GM12864 (cell line): ENCODE measurements at places on chromosomes 12 and 14.

DNA sequence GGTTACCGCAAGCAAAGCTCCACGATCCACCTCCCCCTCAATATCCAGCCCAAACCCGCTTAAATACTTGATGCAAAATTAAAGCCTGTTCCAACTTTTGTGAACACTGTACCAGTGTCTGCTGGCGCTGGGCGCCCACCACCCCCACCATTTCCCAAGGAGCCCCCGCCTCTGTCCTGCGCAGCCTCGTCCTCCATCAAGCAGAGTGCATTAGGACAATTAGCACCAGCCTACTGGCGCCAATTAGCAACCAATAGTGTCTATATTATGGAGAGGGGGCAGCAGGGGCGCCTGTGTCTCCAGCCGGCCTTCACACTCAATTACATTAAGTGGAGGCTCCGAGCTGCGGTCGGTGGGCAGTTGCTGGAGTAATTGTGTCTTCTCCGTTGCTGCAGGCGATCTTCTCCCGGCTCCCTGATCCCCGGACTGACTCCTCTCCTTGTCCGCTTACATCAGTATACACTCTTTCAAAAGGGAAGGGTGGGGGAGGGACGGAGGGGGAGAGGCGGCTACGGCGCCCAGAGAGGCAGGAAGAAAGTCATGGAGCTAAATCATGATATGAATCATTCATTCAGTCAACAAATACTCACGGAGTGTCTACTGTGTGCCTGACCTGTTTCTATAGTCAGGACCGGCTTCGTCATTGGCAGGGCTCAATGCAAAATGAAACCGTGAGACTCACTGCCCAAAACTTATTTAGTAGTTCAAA, 707.3 kb downstream of the MED13L start:
- DNase-seq: no peak

DNA sequence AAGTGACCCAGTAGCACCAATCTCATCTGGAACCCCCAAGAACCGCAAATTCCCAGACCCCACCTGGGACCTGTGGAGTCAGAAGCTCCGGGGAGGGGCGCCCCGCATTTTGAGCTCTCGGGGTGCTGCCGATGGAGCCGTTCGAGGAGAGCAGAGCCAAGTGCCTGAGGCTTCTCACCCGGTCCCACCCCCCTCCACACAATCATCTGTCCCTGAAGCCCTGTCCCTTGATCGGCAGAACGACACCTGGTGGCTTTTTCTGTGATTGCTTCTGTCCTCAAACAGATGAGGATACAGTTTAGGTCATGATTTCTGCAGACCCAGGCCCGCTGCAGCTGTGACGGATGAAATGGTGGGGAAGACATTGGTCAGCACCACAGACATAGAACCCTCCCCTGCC, 74.7 kb downstream of the NOC4L start:
- no peak for DNase-seq

- no peak for DNase-seq
Measured at GRCh38 chr12:1197264-1198018, 206.4 kb downstream of the ERC1 start.

GRCh38 chr14:39451811-39452210, 19.6 kb upstream of the FBXO33 start:
- DNase-seq: no peak

DNA sequence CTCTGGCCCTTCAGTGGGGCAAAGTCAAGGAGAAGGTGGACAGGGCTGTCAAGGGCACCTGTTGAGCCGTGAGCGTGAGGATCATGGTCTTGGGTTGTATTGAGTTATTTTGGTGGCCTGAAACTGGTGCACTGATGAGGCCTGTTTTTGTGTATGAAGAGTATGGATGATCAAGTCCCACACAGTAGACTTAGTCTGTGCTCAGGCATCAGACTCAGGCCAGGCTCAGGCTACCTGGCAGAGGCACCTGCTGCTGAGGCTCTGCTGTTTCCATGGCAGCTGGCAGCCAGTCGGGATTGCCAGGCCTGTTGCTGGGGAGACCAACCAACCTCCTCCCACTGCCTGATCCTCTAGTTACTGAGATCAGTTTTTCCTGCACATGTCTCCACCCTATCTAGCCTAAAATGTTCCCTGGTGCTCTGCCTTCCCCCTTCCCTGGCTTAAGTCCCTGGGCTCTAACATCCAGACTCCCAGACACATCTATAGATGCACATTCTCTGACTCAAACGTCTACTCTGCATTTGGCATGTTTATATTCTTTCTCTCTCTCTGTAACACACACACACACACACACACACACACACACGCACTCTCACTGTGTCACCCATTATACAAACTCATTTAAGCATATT, 5.1 kb downstream of the JPH4 start:
- no peak for DNase-seq

DNA sequence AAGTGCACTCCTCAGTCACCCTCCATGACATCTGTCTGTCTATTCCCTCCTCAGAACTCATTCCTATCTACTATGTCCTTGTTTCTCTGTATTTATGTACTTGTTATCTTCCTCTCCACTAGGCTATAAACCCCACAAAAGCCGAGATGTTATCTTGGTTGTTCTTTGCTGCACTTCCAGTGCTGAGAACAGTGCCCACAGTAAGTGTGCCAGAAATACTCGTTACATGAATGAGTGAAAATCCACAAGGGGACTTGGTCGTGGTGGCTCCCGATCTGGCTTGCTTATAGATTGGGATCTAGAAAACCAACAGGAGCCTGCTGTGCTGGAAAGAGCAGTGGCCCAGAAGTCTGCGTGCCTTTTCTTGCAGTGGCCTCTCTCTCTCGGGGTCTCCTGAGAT, 111.9 kb upstream of the PRMT8 start:
- no peak for DNase-seq

- DNase-seq: no peak
Measured at GRCh38 chr12:124147027-124147426, 147.9 kb upstream of the RFLNA start.

DNA sequence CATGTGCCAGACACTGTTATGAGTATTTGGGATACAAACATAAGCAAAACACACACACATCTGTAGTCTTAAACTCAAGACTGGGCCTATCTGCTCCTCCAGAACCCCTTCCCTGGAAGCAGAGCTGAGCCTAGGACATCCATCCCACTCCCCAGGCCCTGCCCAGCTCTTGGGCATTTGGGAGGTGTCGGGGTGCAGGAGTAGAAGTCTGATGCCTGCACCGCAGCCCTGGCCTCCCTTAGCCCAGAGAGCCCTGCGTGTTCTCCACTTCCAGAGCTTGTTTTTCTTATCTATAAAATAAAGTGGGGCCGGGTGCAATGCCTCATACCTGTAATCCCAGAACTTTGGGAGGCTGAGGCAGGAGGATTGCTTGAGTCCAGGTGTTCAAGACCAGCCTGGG, 11.7 kb downstream of the HSP90AA1 start:
- no peak for DNase-seq

DNA sequence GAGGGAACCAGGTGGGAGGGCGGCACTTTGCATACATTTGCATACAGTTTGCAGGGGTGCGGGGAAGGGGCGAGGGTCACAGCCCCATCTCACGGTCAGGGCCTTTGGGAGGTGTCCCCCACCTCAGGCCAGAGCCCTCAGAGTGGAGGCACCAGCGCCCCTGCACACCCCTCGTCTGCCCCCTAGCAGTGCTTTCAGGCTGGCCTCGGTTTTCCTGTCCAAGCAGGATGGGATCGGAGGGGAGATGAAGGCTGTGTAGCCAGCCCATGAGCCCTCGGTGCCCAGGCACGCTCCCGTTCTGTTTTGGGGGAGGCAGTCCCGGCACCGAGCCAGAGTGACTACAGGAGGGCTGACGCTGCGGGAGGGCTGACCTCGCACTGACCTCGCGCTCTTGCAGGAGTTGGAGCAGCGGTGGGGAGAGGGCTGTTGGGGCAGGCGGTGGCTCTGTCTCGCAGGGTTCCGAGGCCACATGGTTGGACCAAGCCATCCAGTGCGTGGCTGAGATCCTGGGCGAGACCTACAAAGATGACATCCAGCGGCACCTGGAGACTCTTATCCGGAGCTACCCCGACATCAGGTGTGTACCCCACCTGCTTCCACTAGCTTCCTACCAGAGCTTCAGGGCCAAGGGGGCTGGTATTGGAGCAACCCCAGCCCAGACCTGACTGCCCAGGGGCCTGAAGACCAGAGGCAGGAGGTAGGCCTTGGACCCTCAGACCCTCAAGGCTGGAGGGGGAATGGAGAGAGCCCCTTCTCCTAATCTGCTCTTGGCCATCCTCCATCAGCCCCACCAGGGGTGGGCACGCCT, 13.6 kb downstream of the EXOC3L4 start:
- no peak for DNase-seq

DNA sequence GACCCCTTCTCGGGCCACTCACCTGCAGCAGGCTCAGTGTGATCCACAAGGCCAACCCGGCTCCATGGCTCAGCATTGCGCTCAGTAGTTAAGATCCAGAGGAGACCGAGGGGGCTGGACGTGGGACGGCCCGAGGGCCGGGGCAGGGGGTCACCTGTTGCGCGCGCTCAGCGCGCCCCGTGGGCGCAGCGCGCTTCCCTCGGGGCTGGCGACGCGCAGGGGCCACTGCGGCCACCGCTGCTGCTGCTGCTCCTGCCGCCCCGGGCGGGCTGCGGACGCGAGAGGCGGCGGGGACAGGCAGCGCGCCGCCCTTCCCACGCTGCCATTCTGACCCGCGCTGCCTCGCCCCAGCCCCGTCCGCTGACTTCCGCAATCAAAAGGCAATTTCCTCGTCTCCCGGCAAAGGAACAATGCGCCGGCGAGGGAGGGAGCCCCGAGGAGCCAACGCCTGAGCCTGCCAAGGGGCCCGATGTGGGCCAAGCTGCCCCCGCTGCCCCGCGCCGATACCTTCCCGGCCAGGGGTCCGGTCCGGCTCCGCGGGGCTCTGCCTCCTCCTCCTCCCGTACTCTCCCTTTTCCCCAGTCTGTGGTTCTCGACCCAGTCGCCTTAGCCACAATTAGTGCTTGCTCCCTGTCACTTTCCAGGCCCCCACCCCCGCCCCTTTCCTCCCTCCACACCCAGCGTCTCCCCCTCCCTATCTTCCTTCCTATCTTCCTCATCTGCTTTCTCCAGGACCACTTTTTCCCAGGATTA, 27.3 kb downstream of the PTPRB start:
- no peak for DNase-seq

DNA sequence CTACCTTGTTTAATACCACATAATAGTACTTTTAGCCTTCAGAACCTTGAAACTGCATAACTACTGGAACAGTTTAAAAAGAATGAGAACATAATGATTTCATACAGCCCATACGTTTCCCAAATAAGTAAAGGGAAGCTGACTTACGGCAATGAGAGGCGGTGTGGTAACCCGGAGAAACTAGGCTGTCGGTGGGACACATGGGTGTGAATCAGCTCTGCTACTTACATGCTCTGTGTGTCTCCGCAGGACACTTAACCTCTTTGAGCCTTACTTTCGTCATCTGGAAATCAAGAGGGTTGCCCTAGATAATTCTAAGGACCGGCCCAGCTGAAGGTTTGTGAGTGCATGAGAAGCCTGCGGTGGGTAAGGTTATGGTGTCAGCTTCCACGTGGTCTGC, 49.3 kb upstream of the PLEKHG3 start:
- DNase-seq: no peak

DNA sequence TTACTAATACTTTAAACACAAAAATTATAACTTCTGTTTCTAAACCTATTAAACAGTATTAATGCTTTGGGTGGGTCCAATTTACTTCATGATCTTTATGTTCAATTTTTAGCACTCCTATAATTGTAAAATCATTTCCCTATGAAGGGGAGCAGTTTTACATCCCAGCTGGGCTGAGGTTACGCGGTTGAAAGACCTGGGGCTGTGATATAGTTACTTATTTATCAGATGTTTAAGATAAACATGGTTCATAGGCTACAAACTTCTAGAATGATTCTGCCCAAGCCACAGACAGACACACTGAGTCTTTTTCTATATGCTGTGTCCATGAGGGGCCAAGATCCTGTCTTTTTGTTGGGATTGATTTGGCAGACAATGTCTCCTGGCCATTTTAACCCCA, 44.4 kb downstream of the DYRK2 start:
- no peak for DNase-seq

DNA sequence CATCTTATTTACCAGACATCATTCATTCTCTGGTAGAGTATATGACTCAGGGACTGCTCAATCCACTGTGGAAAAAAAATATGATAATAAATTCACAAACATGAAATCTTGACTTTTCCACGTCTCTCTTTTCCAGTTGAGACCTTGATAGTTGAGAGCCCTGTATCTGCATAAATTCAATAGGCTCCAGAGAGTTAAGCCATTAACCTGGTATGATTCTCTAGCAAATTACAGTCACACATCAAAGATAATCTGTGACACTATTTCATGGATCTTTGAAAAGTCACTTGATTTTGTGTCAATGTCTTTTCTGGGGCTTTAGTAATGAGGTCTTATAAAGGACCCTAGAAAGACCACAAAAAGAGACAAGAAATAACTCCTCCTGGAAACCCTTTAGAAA, 154.2 kb upstream of the FOXG1 start:
- DNase-seq: no peak

DNA sequence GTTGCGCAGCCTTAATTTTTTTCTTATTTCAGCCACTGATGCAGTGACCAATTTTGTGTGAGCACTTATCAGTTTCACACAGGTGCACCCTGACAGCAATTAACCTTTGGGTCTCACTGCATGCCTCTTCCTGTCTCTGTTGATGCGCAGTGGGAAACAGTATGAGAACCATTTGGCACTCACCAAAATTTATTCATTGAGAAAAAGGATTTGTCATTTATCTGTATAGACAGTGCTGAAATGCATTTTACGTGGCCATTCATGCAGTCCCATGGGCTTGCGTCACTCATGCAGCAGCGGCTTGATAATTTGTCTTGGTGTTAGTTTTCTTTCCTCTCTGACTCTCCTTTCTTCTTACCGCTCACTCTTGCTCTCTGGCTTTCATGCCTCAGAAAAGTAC, 157.5 kb downstream of the C12orf75 start:
- DNase-seq: no peak

DNA sequence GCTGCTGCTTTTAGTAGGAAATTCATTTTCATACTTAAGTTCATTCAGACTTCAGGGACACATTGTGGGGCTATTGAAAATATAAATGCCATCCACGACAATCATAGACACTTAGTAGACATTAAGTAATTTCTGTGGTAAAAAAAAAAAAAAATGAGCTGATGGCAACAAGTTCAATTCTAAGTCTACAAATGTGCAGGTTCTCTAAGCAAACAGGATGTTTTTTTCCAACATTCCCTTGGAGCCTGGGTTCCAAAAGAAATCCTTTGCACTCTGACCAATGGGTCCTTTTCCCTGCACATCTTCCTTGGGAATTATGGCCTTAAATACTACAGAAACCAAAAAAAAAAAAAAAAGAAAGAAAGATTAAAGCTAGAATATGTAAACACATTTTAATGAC, 175.6 kb upstream of the HIF1A start:
- DNase-seq: no peak

DNA sequence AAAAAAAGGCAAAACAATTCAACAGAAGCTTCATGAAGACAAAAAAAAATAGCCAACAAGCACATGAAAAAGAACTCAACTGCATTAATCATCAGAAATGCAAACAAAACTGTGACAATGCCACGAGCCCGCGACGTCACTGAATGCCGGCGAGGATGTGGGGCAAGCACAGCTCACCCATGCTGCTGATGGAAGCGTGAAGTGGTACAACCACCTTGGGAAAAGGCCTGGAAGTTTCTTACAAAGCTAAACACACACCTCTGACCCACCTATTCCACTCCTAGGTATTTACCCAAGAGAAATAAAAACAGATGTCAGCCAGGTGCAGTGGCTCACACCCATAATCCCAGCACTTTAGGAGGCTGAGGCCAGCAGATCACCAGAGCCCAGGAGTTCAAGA, 10.5 kb downstream of the BTBD6 start:
- no peak for DNase-seq

GRCh38 chr12:122161682-122162081, 12.3 kb downstream of the IL31 start:
- no peak for DNase-seq

GRCh38 chr12:92539110-92539749, 163.6 kb upstream of the PLEKHG7 start:
- DNase-seq: peak; percentile 87
